T-helper 1 cell treated with Interleukin-12 subunit alpha and Interleukin-12 subunit beta and Interleukin-4 antibody, amounts not matched to agents 30 ng/mL and 1 ng/mL, for 36 hours (primary cell): ENCODE measurements at places on chromosomes 11 and 22. TPM values are rescaled to one million over a fixed set of nuclear protein-coding genes. Genes with fewer than 3 reads are reported as not detected.

The JAM3 gene
- total RNA-seq: 2.5 and 2.7 TPM in 2 replicates

The TIMP3 gene
- not detected in 2 replicates for total RNA-seq

The ART1 gene
- not detected in 2 replicates for total RNA-seq

The MLC1 gene
- 0.39 and 0.59 TPM in 2 replicates for total RNA-seq

The SAA1 gene
- not detected in 2 replicates for total RNA-seq

The CABP4 gene
- total RNA-seq: 3.6 and 4.2 TPM in 2 replicates

The CCDC89 gene
- total RNA-seq: 1.4 and 2.0 TPM in 2 replicates

The BBOX1 gene
- not detected in 2 replicates for total RNA-seq

The SLC22A8 gene
- total RNA-seq: not detected in 2 replicates

The GRIA4 gene
- total RNA-seq: not detected in 2 replicates

The OR9I1 gene
- not detected in 2 replicates for total RNA-seq

The ALDH3B2 gene
- total RNA-seq: not detected in 2 replicates

The TRIM49 gene
- total RNA-seq: not detected in 2 replicates

The TRIM29 gene
- total RNA-seq: not detected in 2 replicates

The MN1 gene
- total RNA-seq: 0.25 and 0.34 TPM in 2 replicates

The OR4X2 gene
- not detected in 2 replicates for total RNA-seq

The ZNF202 gene
- 16.5 and 20.7 TPM in 2 replicates for total RNA-seq

The IL18BP gene
- 19.2 and 22.8 TPM in 2 replicates for total RNA-seq

The TYMP gene
- 165 and 173 TPM in 2 replicates for total RNA-seq

The RCOR2 gene
- 0.17 TPM in 1 of 2 replicates, not detected in the other for total RNA-seq

The TPBGL gene
- total RNA-seq: 0.17 and 0.20 TPM in 2 replicates

The PTDSS2 gene
- total RNA-seq: 24.9 and 30.8 TPM in 2 replicates

The SDHD gene
- 84.0 and 86.2 TPM in 2 replicates for total RNA-seq

The OR4D5 gene
- total RNA-seq: not detected in 2 replicates

The CRY2 gene
- 24.0 and 27.9 TPM in 2 replicates for total RNA-seq

The LRP5 gene
- total RNA-seq: 27.6 and 29.5 TPM in 2 replicates

The FREY1 gene
- 2.7 and 3.4 TPM in 2 replicates for total RNA-seq

The RASGRP2 gene
- total RNA-seq: 189 and 192 TPM in 2 replicates

The MAPK8IP2 gene
- 0.17 and 0.32 TPM in 2 replicates for total RNA-seq

The C1QTNF5 gene
- total RNA-seq: not detected in 2 replicates

The CST6 gene
- total RNA-seq: 0.59 and 0.66 TPM in 2 replicates

The FOLR3 gene
- total RNA-seq: not detected in 2 replicates

The EXT2 gene
- 33.7 and 35.0 TPM in 2 replicates for total RNA-seq

The POU2AF2 gene
- not detected in 2 replicates for total RNA-seq

The OR8G5 gene
- total RNA-seq: not detected in 2 replicates

The NPAS4 gene
- 0.07 and 0.42 TPM in 2 replicates for total RNA-seq

The CSF2RB gene
- 37.5 and 40.1 TPM in 2 replicates for total RNA-seq

The DAGLA gene
- total RNA-seq: 0.17 and 0.25 TPM in 2 replicates

The SCGB1D4 gene
- not detected in 2 replicates for total RNA-seq

The FAM180B gene
- total RNA-seq: 0.15 TPM in 1 of 2 replicates, not detected in the other

The SCGB1A1 gene
- total RNA-seq: not detected in 2 replicates

The OR2AG2 gene
- 0.41 TPM in 1 of 2 replicates, not detected in the other for total RNA-seq

The CHRM1 gene
- not detected in 2 replicates for total RNA-seq

The SLC22A12 gene
- not detected in 2 replicates for total RNA-seq

The OOSP1 gene
- total RNA-seq: 0.27 TPM in 1 of 2 replicates, not detected in the other

The FXYD2 gene
- 8.9 and 11.6 TPM in 2 replicates for total RNA-seq

The FOLR1 gene
- not detected in 2 replicates for total RNA-seq

The SPI1 gene
- total RNA-seq: 0.15 TPM in 1 of 2 replicates, not detected in the other

The RIMBP3C gene
- total RNA-seq: 0.47 and 0.68 TPM in 2 replicates

The PKDREJ gene
- total RNA-seq: not detected in 2 replicates

The NLRP6 gene
- 10.5 and 11.7 TPM in 2 replicates for total RNA-seq

The SSTR3 gene
- 4.3 and 4.5 TPM in 2 replicates for total RNA-seq

The CCDC15 gene
- 3.9 and 4.2 TPM in 2 replicates for total RNA-seq

The PPP1R14B gene
- total RNA-seq: 103 and 111 TPM in 2 replicates

The SHANK3 gene
- total RNA-seq: not detected in 2 replicates
